Mononuclear cell (primary cell): ENCODE measurements at places on chromosomes 2 and 18. TPM values are rescaled to one million over a fixed set of nuclear protein-coding genes. Genes with fewer than 3 reads are reported as not detected.

The HOXD11 gene
- total RNA-seq: not detected

The TEKT4 gene
- not detected for total RNA-seq

The DSG1 gene
- not detected for total RNA-seq

The LIPG gene
- total RNA-seq: not detected

The TFCP2L1 gene
- total RNA-seq: 0.10 TPM

The OSBPL1A gene
- total RNA-seq: 4.2 TPM

The CDH7 gene
- total RNA-seq: not detected

The KCNG3 gene
- total RNA-seq: 0.31 TPM

The IGFBP2 gene
- 0.52 TPM for total RNA-seq

The VIL1 gene
- total RNA-seq: 2.1 TPM

The RNU2-63P gene
- not detected for total RNA-seq

The CPLX4 gene
- 0.10 TPM for total RNA-seq

The PSMD1 gene
- 40.3 TPM for total RNA-seq

The SYT4 gene
- total RNA-seq: under 0.01 TPM

The GAD1 gene
- not detected for total RNA-seq

The MRPL30 gene
- total RNA-seq: 21.5 TPM

The PLA2R1 gene
- total RNA-seq: not detected

The NEB gene
- total RNA-seq: 2.0 TPM

The COLEC12 gene
- 0.21 TPM for total RNA-seq

The CCL20 gene
- 130 TPM for total RNA-seq

The GAL3ST2 gene
- total RNA-seq: 2.5 TPM

The CAVIN2 gene
- total RNA-seq: 139 TPM

The CELF4 gene
- not detected for total RNA-seq

The G6PC2 gene
- not detected for total RNA-seq

The ANKRD30BL gene
- not detected for total RNA-seq

The ELOA2 gene
- under 0.01 TPM for total RNA-seq

The HOXD12 gene
- total RNA-seq: not detected

The AKAIN1 gene
- total RNA-seq: not detected

The SLC16A14 gene
- 0.31 TPM for total RNA-seq

The NEDD4L gene
- 8.7 TPM for total RNA-seq

The COLEC11 gene
- total RNA-seq: not detected

The LYG2 gene
- total RNA-seq: not detected

The NT5C1B gene
- not detected for total RNA-seq

The CRYBA2 gene
- total RNA-seq: not detected

The METAP1D gene
- 4.1 TPM for total RNA-seq

The PSD4 gene
- 47.2 TPM for total RNA-seq

The ACTG2 gene
- 0.10 TPM for total RNA-seq

The DNAH6 gene
- 0.31 TPM for total RNA-seq
